ENCODE measurements at places on chromosomes 1 and 21.

DNA sequence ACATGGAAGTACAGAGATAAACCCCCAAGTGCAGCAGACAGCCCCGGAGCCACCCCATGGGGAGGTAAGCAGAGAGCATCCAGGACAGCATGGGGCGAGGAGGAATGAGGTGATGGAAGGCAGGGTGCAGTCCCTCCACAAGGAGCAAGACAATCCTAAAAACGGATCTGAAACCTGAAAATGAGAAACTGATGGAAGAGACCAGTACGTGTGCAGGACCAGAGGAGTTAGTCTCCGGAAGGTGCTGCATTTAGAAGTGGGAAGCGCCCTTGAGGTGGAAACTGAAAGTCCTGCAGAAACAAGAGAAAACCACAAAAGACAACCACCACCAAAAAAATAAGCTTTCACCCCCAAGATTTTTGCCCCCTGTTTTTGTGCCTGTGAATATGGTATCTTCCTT lies 17.4 kb upstream of the DDOST start:
- no peak for DNase-seq

DNA sequence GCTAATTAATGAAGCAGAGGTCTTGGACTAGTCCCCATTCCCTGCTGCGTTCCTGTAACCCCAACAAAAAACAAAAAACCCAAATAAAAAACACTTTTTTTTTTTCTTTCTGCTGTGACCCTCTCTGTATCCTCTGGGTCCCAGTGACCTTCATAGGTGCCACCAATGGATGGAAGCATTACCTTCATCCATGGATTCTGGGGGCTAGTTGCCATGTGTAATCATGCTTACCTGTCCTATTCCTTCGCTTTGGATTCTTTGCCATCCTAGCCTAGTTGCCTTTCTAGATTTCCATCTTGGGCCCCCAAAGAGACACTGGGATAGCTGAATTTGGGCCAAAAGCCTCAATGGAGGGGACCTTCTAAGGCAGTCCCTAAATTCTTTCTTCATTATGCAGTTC lies 1208.7 kb downstream of the BRINP3 start:
- peak; percentile 1 for DNase-seq

GRCh38 chr1:247054992-247055415 lies 23.6 kb downstream of the ZNF670 start:
- peak; percentile 13 for DNase-seq

DNA sequence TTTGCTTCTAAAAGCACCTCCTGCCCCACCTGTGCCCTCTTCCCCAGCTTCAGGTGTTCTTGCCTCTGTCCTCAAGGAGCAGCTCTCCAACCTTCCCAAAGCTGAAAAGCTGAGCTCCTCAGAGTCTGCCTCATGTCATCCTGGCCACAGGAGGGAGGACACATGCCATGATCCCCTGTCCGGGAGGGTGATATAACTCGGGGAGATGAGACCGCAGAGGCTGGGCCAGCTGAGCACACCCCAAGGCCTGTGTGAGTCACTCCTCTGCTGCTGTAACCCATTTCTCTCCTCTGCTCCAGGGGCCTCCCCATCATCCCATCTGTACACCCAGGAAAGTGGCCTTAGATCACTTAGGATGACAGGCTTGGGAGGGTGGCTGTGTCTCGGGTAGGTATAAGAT lies 49.8 kb downstream of the EPHB2 start:
- DNase-seq: peak; percentile 77

GRCh38 chr1:46408356-46409062 lies 14.4 kb downstream of the FAAH start:
- no peak for DNase-seq

GRCh38 chr21:30515681-30516080 lies 13.7 kb upstream of the KRTAP19-5 start:
- DNase-seq: no peak

GRCh38 chr1:248158758-248159157 lies 13.8 kb downstream of the OR2M5 start:
- no peak for DNase-seq

DNA sequence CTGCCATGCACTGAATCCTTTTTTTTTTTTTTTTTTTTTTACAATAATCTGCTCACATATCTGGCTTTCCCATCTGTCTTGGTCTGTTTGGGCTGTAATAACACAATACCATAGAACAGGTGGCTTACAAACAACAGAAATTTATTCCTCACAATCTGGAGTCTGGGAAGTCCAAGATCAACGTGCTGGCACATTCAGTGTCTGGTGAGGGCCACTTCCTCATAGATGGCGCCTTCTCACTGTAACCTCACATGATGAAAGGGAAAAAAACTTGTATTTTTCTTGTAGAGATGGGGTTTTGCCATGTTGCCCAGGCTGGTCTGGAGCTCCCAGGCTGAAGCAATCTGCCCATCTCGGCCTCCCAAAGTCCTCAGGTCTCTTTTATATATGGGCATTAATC lies 13.0 kb upstream of the PARP1 start:
- no peak for DNase-seq

DNA sequence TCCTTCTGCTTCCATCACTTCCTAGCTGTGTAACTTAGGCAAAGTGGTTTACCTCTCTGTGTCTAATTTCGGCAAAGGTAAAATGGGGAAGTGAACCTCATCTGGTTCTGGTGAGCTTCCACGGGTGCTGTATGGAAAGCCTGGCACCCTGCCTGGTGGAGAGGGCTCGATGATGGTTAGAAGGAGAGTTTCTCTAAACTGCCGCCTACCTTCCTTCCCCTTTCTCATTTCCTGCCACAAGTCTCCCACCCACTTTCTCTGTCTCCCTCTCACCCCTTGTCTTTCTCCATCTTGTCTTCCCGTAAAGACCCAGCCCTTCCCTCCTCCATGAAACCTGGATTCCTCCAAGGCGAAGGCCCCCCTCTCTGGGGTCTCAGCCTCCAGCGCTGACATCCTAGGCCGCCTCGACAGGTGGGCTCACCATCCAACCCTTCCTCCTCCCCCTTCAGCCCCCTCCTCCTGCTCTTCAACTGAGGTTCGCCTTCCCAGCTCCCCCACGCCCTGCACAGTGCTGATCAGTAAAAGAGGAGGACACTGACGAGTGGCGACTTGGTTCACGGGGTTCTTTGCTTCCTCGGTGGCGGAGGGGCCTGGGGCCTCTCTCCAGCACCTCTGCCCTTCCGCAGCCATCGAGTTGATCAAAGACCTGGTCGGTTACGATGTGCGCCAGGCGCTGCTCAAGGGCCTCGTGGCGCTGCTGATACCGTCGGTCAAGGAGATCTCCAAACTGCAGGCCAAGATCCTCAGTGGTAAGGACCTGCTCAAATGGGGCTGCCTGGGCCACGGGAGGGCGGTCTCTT lies 7.3 kb downstream of the RNU5D-1 start:
- no peak for DNase-seq

GRCh38 chr1:246587606-246588005 lies 21.4 kb downstream of the CNST start:
- peak; percentile 70 for DNase-seq

- DNase-seq: no peak
These were observed 24.7 kb upstream of the LAMC1 start for GRCh38 chr1:182998482-182998881.

DNA sequence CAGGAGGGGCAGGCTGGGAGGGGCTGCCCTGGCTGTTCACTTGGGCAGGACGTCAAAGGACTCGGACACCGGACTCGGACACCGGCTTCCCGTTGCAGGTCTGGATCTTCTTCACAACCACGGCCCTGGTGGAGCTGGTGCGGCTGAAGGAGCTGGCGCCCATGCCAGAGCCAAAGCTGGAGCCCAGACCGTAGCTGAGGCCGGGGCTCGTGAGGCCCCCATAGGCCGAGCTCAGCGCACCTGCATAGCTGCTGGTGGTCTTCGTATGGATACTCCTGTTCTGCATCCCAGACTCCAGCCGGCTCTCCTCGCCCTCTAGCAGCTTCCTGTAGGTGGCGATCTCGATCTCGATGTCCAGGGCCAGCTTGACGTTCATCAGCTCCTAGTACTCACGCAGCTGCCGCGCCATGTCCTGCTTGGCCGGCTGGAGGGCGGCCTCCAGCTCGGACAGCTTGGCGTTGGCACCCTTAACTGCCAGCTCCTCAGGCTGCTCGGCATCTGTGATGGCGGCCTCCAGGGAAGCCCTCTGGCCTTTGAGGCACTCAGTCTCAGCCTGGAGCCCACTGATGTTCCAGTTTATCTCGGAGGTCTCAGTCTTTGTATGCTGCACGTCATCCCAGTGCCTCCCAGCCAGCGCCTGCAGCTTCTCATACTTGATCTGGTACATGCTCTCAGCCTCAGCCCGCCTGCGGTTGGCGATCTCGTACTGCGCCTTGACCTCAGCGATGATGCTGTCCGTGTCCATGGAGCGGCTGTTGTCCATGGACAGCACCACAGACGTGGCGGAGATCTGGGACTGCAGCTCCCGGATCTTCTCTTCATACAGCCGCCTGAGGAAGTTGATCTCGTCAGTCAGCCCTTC lies 15.1 kb upstream of the KLF17 start:
- no peak for DNase-seq

DNA sequence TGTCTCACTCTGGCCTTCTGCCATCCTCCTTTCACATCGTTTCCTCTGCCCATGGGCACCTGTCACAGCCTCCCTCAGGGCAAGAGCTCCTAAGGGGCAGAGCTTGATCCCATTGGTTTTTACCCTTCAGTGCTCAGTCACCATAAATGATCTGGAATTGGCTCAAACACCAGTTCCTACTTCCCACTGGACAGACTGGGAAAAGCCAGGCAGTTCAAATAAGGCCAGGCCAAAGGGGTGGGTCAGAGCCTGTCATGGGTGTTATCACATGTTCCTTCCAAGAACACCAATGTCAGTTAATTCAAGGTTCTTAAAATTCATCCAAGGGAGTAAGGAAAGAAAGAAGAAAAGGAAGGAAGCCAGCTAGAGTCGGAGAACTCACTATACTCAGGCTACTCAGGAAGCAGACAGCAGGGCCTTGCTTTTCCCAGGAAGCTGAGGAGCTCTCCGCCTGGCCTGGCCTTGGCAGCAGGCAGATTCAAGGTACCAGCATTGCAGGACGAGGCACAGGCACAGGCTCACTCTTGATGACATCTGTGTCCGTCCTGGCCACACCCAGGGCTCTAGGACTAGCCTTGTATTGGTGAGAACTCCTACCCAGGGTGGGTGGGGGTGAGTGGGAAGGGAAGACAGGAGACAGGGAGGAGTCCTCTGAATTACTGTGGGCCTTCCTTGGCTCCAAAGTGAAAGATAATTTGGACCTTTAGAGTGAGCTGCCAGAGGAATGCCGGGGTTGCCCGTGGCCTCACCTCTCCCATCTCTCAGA lies 32.2 kb upstream of the ARTN start:
- no peak for DNase-seq

DNA sequence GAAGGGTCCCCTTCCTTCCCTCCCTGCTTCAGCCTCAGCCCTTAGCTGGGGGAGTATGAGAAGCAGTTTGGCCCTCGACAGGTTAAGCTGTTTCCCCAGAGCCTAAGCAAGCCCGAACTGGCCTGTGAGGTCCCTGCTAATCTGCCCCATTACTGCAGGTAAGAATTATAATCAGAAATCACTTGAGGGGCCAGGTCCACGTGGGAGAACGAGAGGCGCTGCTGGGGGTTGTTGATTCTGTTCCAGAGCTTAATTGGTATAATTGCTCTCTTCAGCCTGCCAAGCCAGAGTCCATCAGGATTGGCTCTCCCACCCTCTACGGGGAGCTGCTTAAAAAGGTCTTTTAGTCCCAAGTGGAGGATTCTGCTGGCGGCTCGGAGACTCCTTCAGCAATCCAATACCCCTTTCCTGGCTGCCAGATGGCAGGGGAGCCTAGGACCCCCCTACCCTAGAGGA lies 70.8 kb downstream of the UBE2T start:
- no peak for DNase-seq

DNA sequence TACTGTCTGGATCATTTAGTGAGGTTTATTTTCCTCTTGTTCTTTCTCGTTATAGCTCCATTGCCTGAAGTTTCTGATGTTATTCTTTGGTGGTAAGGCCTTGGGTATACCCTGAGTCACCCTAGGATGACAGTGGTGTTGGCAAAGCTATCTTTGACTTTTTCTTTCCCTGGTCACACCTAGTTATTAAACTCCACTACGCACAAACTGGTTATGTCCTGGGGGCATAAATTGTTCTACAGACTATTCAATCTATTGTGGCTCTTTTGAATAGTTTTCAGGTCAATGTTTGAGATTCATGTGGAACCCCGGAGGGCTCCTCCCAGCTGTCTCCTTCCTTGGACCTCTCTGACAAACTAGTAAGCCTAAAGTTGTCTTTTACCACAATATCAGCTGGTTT lies 157.7 kb downstream of the SLC35F3 start:
- no peak for DNase-seq

GRCh38 chr1:230591678-230592077 lies 50.6 kb upstream of the COG2 start:
- no peak for DNase-seq

DNA sequence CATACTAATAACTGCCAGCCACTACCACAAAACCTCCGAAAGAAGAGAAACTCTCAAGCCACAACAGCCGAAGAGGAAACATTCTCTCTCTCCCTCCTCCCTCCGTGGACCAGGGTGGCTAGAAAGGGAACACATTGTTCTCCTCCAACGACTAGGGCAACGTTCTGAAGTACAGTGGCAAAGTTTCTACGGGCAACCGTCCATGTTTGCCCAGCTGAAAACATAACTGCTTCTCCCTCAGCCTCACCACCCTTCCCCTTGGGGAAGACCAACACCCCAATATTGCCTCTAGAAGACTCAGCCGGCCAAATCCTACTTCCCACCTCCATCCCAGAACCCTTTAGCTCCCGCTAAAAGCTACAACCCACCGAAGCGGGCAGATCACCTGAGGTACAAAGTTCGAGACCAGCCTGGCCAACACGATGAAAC lies 2.0 kb downstream of the GLUL start:
- DNase-seq: no peak

DNA sequence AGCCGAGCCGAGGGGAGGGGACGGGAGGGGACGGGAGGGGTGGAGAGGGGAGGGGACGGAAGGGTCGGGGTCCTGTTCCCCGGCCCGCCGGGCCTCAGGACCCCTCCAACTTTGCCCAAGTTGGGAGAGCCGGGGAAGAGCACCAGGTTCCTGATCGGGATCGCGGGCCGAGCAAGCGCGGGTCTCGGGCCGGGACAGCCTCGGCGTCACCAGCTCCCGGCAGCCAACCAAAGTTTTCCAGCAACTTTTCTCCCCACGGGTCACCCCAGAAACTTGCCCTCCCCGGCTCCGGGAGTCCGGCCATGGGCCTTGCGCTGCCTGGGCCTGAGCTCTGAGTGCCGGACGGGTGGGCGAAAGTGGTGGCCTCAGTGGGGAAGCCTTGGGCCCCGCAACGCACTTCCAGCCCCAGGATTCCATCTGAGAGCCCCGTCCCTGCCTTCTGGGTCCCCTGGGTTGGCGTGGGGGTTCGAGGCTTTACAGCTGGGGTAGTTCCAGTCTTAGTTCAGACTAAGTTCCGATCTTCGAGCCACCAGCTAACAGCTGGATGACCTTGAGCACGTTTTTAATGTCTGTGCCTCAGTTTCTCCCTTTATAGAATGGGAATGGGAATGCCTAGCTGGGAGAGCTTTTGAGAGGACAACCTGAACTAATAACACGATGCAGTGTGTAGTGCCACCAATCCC lies 458 bp downstream of the ZC3H12A start:
- peak; percentile 36 for DNase-seq

DNA sequence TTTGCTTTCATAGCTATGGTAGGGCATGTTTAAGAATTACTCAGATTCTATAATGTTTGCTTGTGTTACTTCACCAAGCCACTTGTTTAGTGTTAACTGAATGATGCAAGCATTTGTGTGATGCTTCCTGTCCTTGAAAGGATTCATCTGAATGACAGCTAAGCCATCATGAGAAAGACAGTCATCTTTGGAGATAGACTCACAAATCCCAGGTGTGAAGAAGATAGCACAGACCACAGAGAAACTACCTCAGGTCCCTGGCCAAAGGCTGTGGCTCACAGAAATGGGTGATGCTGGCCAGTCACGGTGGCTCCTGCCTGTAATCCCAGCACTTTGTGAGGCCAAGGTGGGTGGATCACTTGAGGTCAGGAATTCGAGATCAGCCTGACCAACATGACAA lies 321.4 kb downstream of the DPYD start:
- no peak for DNase-seq
